ENCODE measurements at places on chromosomes 2 and 18.

DNA sequence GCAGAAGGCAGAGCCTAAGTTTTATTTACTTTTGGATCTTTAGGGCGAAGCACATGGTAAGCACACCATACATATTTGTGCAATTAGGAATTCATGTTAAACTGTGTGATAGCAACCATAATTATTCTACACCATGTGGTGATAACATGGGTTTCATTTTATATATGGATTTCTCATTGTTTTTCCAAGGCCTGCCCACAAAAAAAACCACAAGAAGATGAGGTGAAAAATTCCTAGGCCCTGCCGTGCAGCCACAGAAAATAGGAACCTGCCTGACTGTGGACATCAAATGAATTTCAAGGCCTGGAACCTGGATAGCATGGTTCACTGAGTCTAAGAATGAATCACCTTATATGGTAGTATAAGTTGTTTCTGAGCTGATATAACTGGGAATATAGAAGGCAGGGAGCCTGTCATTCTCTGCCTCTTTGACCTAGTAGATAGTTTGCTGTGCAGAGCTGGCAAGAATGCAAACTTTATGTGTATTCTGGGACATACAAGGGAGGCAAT, 22.4 kb upstream of the SSB start:
- DNase-seq, result no peak

GRCh38 chr18:22713511-22713910, 219.6 kb upstream of the RBBP8 start:
- no peak for DNase-seq

DNA sequence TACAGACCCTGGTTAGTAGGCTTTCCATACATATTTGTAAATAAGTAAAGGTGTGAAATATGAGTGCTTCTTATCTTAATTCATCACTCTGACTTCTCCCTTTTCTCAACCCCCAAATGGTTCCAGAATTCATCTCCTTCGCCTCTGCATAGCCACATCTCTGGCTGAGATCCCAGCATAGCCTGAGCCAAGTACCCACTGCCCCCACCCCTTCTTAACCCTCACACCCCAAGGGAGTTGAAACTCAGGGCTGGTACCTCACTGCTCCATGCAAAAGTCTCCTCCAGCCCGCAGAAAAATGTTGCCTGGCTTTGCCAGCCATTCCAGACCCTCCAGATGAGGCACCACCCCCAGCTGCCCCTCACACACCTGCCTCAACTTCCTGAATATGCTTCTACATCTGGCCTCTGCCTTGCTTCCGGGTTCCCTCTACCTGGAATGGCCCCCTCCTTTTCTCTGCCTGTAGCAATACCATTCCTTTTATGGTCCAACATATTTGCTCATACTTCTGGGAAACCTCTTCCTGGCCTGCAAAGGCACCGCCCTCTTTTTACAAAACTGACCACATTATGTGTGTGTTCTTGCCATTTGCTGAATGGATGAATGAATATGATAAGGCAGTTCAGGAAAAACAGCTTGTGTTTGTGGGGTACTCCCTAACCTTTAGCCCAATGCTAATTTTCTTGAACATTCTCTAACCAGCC, 112.8 kb downstream of the CELF4 start:
- DNase-seq, result no peak

DNA sequence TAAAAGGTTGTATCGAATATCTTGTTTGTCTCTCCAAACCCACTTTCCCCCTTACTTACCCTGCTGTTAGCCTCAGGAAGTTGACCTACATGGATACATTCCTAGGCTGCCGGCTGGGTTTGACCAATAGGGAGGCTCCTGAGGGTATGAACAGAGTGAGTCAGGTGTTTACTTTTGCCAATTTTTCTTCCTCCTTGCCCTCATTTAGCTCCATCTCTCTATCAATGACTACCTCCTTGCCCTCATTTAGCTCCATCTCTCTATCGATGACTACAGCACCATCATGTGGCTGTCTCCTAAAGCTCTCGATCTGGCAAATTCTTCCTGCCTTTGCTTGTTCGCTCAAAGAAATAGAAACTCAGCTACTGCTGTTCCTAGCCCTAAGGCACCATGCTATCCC, 571.9 kb upstream of the CRIM1 start:
- DNase-seq, result no peak

DNA sequence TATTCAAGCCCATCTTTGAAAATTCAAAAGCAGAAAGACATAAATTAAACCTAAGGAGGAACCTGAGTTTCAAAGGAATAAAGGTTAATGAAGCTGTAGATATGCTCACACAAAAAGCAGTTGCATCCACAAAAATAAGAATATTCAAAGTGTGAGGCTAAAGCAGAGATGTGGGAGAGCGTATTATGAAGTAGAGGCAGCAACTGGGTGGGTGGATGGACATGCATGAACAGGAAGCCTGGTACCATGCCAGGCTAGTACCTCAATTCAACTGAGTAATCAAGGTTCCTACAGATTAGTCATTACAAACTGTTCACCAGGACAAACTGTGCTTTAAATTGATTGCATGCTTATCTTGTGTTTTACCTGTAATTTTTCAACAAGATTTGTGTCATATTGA, 330.0 kb upstream of the PKDCC start:
- DNase-seq, result no peak

GRCh38 chr2:241739651-241740050, 5.2 kb downstream of the D2HGDH start:
- DNase-seq, result no peak

DNA sequence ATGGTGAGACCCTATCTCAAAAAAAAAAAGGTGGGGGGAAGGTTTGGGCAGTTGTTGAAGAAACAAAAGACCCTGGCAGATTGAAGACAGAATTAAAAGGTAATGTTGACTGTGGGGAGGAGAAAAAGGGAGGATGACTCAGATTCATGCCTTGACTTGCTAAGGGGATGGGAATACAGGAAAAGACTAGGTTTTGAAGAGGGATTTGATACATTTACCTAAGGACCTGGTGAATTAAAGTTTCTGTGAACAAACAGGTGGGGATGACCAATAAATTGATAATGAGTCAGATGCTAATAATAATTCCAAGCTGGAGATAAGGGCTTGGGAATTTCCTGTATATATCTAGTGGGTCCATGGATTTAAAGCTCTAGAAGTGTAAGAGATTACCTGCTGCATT, 27.6 kb downstream of the TTR start:
- DNase-seq, result no peak

Measured in caudate nucleus (tissue), 63 donors.